ENCODE measurements at places on chromosomes 2 and 18. TPM values are rescaled to one million over a fixed set of nuclear protein-coding genes. Genes with fewer than 3 reads are reported as not detected.

DNA sequence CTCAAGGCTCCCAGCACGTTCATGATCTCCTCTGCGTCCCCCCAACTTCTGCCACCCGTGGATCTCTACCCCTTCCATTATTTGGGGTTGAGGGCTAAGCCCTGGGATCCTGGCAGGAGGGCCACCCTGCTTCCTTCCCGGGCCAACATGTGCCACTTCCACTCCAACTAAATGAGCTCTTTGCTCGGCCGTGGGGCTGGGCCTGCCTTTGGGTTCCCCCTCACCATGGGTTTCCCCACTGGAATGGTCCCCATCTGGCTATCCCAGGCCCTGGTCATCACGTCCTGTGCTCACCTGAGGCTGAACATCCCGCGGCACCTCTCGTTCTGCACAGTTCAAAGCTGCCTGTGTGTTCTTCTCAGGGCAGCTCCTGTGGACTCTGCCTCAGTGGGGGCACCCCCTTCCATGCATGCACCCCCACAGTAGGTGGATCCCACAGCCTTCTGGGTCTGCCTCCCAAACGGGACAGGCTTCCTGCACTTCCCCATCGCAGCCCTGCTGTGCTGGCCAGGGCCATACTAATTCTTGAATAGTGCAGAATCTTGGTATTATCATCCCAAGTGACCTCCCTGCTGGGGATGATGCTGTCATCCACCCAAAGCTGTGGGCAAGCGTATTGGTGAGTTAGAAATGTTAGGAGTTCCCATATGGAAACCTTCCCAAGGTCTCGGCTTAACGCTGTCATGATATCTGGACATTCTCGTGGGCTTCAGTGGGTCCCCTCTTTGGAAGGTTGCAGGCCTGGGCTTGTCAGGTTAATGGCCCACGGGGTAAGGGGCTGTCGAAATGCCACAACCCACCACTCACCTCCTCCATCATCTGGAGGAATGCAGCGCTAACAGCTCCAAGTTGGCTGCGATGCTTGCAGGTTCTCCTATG is 150.5 kb upstream of the TWIST2 start:
- DNase-seq, result no peak

DNA sequence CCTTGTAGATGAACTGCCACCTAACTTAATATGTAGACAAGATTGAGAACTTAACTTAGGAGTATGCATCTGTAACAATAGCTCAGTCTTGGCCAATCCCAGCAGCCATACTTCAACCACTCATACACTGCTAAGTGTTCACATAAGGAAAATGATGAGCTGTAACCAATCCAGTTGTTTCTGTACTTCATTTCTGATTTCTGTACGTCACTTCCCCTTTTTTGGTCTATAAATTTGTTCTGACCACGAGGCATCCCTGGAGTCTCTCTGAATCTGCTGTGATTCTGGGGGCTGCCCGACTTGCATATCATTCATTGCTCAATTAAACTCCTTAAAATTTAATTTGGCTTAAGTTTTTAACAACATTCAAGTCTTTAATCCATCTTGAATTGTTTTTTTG is 6.4 kb downstream of the SH3YL1 start:
- no peak for DNase-seq

DNA sequence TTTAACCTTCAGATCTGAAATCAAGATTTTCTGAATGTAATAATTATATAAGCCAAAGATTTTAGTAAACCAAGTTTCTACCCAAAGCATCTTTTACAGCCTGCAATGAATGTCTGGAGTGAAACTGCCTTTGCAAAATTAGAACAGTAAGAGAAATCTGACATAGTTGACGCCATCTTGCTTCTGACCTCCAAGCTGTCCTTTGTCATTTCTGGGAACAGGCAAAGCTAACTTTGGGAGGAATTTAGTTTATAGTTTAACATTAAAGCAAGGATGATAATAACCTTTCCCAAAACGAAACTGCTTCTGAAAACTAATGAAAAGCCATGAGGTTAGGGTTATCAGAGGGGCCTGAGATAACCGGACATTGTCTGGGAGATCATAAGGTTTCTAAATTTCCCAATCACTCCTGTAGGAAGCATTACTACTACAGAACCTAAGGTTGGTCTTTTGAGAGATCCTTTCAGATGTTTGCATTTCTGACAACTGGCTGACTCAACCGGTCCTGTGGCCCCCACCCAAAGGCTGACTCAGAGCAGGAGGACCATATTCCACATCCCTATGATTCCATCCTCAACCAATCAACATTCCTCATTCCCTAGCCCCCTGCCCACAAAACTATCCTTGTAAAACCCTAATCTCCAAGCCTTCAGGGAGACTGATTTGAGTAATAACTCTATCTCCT is 124.5 kb downstream of the TMEM131 start:
- DNase-seq, result no peak

GRCh38 chr2:190940454-190940853 is 59.8 kb downstream of the GLS start:
- no peak for DNase-seq

- no peak for DNase-seq
Measured at GRCh38 chr2:98012561-98012991, 16.8 kb upstream of the TMEM131 start.

The CAPN14 gene
- not detected for total RNA-seq

DNA sequence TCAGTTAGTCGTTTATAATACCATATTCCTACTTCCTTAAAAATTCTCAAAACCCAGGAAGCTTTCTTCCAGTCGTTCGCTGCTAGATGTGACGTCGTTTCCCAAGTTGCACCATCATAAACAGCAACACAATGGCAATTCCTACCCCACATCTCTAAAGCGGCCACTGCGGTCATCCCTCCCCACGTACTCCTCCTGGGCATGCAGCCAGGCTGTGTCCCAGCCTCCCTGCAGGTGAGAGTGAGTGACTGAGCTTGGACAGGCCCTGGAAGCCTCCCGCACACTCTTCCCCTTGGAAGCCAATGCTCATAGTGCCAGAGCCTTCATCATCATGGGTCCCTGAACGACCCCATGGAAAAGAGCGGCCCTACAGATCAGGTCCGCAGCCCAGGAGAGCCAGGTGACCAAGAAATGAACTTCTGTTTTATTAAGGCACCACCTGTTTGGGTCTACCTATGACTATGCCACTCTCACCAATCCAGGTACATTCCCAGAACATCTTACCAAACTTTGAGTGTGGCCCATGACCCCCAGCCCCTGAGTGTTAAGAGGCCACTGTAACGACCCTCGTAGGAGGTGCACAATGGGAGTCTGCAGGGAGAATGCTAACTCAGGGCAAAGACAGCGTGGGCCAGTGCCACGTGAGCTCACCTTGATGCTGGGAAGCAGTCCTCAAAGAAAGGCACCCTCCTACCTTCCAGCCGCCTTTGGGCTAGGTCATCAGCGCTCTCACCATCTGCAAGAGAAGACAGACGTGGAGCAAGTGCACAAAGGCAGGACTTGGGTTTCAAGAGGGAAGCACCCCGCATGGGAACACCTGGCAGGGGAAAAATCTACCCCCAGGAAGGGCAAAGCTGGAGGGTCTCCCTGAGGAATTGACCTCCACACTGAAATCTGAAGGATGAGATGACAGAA is 74.7 kb upstream of the RAB6C start:
- DNase-seq, result no peak

The PMAIP1 gene
- 3.1 TPM for total RNA-seq

All from uterus (tissue), 4 donors.